ENCODE measurements at places on chromosomes 12 and 14.

DNA sequence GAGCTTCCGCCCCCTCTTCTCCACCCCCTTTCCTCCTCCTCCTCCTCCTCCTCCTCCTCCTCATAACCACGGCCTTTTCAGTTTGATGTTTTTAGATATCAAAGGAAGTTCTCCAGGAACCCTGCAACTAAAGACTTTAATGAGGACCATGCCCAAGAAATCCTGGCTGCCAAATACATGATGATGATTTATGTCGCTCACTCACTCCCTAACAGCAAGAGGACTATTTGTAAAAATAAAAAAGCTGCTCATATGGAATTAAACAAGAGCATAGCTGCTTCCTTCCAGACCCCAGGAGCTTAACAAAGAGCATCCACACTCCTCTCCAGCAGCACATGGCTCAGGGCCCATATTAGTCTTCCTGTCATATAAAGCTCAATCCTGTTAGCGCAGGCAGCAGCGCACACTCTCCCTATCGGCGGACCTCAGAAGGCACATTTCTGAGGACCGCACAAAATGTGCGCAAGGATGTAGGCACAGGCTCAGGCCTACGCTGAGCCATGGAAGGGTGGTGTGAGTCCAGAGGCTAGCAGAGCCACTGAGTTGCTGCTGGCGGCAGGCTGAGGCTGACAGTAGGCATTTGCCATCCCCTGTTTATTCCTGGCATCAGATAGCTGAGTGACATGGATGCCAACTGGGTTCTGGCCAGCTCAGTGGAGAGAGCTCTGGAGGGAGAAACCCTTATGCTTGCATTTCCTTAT, 232.8 kb downstream of the MSRB3 start:
- DNase-seq: peak; percentile 81

GRCh38 chr14:68243450-68244010, 424.0 kb downstream of the RAD51B start:
- no peak for DNase-seq

DNA sequence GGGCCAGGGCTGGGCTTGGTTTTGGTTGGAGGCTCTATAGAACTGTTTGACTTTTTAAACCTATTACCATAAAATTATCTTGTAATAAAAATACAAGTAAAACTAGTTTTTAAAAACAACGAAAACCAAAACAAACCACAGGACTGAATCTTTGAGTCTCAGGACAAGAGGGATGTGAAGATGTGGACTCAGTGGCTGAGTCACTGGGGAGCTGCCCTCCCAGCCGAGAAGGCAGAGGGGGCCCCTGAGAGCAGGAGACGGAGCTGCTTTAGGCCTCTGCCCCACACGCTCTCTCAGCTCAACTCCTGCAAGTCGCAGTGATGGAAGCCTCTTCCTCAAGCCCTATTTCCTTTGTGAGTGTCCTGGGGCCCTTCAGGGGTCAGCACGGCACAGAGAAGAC, 59.0 kb downstream of the CDC42BPB start:
- DNase-seq: no peak

GRCh38 chr14:85224241-85224640, 305.7 kb upstream of the FLRT2 start:
- no peak for DNase-seq

DNA sequence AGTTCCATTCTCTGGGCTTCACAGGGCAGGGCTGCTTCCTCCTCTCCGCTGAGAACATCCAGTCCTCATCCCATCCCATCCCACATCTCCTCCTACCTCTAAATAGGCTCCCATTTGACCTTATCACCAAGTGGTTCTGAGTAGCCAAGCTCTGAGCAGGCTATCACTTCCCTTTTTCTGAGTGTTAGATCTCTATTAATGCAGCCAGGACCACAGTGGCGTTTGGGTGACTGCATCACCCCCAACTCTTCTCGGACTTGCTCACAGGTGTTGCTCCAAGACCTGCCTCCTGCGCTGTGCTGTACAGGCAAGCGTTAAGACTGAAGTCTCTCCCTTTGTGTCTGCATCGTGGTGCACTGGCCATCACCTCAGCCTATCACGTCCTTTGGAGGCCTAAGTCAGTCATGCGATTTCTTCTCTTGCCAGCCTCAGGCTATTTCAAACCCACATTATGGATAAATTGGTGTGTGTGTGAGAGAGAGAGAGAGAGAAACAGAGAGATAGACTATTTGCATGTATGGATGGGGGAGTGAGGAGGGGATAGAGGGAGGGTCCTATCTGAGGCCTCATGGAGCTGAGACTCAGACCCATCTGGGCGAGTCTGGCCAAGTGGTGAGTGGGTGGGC, 12.4 kb upstream of the HHIPL1 start:
- DNase-seq: no peak

DNA sequence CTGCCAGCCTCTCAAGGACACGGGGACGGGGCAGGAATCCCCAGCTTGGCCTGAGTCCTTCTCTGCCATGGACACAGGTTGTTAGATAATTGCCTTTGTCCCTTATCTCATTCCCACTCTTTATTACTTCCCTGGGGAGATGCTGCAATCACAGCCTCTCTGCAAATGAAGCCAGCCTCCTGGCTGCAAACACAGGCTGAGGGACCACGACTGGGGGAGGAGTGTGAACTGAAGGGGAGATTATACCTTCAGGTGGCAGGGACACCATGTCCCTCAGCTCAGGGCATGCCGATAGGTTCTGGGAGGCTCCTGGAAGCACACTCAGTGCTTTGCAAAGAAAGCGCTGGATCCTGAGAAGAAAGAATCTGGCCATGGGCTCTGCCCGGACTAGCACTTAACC, 16.1 kb upstream of the CHGA start:
- DNase-seq: no peak

DNA sequence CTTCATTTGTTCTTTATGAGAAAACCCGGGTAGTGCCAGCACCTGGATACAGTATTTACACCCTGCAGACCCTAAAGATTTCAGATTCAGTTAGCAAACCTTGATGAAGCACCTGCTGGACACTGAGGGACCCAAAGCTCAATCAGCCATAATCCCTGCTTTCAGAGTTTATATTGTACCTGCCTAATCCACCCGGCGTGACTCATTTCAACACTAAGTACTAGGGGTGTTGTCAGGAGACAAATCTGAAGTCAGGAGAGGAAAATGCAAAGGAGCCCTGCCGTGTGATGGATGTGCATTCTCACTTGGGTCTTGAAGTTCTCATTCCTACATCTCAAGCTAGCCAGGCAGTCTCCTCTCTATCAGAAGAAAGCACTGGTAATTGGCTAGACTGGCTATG, 176.7 kb upstream of the BCL2L14 start:
- no peak for DNase-seq

- DNase-seq: no peak
Observed at GRCh38 chr14:104421401-104421821, 158.2 kb upstream of the C14orf180 start.

GRCh38 chr12:12331244-12331771, 18.7 kb downstream of the MANSC1 start:
- DNase-seq: no peak

DNA sequence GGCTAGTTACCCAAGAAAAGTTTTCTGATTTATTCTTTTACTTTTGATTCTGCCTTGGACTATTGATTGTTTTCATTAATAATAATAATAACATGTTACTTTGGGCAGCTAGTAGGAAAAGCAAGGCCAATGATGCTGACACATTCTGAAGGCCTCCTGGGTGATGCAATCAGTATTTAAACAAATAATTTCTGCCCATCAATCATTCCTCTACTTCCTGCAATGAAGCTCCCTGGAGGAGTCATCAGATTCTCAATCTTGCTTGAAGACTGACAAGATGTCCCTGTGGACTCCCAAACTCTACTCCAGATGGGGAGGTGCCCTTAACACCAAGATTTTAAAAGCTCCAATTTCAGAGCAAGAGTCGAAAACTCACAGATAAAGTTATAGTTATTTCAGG, at the start of gene SPX:
Gene SPX (plus strand): TSS at position 244 of the 400 bp plus-strand sequence. CDS start 177 bp downstream, outside the sequence.
- DNase-seq: no peak

GRCh38 chr14:63510538-63510937, 32.6 kb downstream of the PPP2R5E start:
- DNase-seq: no peak

- DNase-seq: no peak
Observed at GRCh38 chr12:121223292-121224285, 13.7 kb downstream of the P2RX4 start.

DNA sequence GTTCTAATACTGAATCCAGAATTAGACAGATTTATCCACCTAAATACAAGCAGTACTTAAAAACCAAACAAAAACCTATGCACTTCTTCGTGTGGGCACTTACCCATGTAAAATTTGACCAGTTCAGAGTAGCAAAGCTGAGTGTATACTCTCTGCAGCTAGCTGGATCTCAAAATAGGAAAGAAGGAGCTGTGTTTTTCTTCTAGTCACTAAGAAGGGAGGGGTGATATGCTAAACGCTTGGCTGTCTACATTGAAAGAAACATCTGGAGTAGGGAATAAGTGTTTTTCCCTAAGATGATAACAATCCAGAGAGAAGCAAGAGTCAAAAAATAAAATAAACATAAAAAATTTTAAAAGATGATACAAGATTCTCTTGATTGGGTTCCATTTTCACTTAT, 20.0 kb downstream of the RBMS2 start:
- no peak for DNase-seq

DNA sequence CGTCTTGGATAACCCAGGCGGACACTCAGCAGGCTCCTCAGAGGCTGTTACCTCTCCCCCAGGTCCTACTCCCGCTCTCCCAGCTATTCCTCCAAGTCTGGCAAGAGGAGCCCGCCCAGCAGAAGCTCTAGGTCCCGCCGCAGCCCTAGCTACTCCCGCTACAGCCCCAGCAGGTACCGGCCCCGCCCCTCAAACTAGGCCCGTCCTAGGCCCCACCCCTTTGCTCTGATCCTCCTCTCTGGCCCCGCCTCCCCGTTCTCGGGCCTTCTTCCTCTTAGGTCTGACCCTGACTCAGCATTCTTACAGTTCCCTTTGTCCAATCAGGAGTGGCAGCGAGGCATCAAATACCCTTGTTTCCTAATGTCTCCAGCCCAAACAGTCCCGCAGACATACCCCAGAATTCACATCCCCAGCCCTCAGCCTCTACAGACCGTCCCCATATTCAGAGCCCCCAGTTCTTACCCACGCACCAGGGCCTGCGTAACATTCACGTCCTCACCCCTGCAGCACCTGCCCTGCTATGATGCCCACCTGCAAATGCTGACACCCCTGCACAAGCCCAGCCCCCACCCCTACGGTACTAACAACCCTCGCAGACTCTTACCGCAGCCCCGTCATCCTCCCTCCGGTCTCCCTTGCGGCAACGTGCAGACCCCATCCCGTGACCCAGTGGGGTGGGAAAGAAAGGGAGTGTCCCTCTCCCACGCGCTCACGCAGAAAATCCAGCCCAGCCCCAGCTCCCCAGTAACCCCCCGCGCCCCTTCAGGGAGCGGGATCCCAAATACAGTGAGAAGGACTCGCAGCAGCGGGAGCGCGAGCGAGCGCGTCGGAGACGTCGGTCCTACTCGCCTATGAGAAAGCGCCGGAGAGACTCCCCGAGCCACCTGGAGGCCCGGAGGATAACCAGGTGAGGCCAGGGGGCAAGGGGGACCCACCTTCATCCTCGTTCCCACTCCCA, 25.0 kb upstream of the HSPB8 start:
- DNase-seq: no peak

- DNase-seq: no peak
Observed at GRCh38 chr12:111840807-111841206, 1.2 kb upstream of the MAPKAPK5 start.
